Glomerular endothelial cell (primary cell): ENCODE measurements at places on chromosomes 5 and 9. TPM values are rescaled to one million over a fixed set of nuclear protein-coding genes. Genes with fewer than 3 reads are reported as not detected.
A peak's percentile ranks its signal among the peaks of the same experiment; 100 is the strongest.

ORM2 gene
- total RNA-seq: not detected in 2 replicates

DNA sequence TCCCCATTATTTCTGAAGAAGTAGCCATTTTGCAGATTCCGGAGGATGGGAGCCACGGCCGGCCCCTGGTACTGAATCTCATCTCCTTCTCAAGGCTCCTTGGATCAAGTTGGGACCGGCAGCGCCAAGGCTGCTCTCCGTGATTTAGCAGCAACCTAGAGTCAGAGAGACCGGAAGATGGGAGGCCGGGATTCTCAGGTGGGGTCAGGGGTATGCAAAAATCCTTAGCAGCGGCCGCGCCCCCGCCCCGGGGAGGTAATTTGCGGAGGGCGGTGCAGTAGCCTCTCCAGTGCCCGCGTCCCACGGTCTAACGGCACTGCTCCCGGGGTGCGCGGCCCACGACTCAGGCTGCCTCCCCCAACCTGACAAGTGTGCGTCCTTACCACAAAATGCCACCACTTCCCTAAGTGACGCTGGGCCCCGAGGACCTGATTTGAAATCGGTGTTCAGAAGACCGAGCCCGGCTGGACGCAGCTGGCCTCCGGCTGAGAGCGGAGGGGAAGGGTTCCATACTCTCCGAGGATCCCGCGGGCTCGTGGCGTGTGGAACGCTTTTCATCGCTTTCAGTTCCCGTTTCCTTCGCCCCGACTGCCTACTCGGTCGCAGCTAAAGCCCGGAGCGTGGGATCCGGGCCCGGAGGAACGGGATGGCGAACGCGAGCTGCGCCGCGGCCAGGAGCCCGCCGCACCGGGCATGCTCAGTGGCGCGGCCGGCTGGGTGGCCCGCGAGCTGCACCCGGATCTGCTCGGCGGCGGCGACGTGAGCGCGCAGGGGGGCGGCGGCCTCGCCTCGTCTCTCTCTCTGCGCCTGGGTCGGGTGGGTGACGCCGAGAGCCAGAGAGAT lies at the start of gene SCAMP1:
SCAMP1 (plus strand) TSS at position 787 of the 843 bp plus-strand sequence; CDS start at position 842, 55 bp downstream.
- peak; percentile 33 for DNase-seq

KCNN2 gene
- total RNA-seq: 7.5 and 8.0 TPM in 2 replicates

- DNase-seq: no peak
Measured at GRCh38 chr5:63743096-63743798, 219.0 kb downstream of the HTR1A start.

- peak; percentile 79 for DNase-seq
Measured at GRCh38 chr9:20701060-20701459, 17.0 kb downstream of the FOCAD start.

ARID3C gene
- 0.29 TPM in 1 of 2 replicates, not detected in the other for total RNA-seq

PGM5 gene
- total RNA-seq: 1.4 and 3.3 TPM in 2 replicates

GRCh38 chr9:29778281-29778849 lies 2205.1 kb upstream of the C9orf72 start:
- DNase-seq: no peak

NPR2 gene
- total RNA-seq: 15.9 and 16.6 TPM in 2 replicates

GDNF gene
- total RNA-seq: 0.10 TPM in 1 of 2 replicates, not detected in the other

- DNase-seq: no peak
Measured at GRCh38 chr9:128374221-128374675, 3.1 kb downstream of the URM1 start.

MAP1B gene
- total RNA-seq: 401 and 515 TPM in 2 replicates

PCDHA10 gene
- under 0.01 and 0.47 TPM in 2 replicates for total RNA-seq

PTGR1 gene
- 58.5 and 89.2 TPM in 2 replicates for total RNA-seq

DNA sequence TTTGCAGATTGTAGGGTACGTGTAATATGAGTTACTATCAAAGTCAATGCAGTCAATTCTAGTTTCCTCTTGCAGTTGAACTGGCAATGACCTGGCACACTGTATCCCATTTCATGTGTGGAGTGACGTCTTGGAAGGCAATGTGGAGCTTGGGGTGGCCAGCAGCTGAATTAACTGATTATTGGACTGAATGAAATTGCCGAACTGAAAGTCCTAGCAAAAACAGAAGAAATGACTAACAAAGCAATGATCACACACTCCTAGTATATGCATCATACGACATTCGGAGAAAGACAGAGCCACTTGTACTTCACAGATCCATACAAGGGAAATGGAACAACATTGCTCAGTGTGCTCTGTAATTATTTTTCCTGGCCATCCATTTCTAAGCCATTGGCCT lies 259.1 kb upstream of the DAPK1 start:
- no peak for DNase-seq

DNA sequence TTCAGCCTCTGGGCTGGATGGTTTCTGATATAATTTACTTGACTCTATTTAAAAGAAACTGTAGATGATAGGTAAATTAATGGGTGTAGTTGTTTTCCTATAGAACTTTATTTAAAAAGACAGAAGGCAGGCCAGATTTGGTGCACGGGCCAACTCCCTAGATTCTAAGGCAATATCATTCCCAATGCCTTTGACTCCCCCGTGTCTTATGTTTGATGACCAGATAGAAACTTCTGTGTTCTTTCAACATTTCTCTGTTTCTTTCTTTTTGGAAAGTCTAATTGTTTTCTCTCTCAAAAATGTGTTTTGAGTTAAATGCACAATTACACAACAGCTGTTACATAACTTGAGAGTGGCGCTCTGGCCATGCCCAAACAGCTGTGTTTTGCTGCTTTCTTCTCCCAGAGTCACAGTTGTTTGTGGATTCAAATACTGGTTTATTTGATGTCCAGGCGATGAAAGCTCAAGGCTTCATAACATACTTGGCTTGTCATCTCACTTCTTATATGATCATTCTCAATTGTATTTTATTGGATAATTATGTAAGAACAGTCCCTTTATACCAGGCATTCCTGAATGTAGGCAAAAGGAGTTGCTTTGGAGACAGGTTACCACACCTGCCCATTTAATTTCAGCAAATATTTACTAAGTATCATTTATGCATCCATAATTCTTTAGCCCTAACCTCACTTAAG lies 1.7 kb upstream of the ALDH1A1 start:
- no peak for DNase-seq

- no peak for DNase-seq
Measured at GRCh38 chr9:82920154-82920553, 142.8 kb downstream of the RASEF start.

CAPSL gene
- not detected in 2 replicates for total RNA-seq

GRCh38 chr5:97906135-97906534 lies 723.1 kb upstream of the RIOK2 start:
- no peak for DNase-seq

GRCh38 chr9:112867275-112867991 lies 23.2 kb downstream of the SLC46A2 start:
- DNase-seq: no peak

- DNase-seq: no peak
Measured at GRCh38 chr5:55071413-55071812, 31.0 kb upstream of the GZMA start.

DNA sequence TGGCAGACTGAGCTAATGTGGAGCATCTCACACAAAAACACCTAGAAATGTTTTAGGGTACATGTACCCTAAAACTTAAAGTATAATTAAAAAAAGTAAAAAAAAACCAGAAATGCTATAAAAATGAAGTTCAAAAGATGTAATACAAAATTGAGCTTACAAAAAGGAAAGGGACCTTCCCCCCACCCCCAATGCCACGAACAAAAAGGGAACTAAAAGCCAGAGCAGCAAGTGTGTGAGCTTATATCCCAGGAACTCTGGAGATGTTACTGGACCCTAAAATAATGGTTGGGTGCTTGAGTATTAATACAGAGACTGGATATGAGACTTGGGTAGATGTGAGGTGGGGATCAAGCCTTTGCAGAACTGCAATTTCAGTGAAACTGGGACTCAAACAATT lies 11.0 kb downstream of the SPATA9 start:
- DNase-seq: no peak

- DNase-seq: no peak
Measured at GRCh38 chr5:36815871-36816270, 60.7 kb upstream of the NIPBL start.

- DNase-seq: no peak
Measured at GRCh38 chr9:38284588-38285051, 107.9 kb upstream of the ALDH1B1 start.

CA9 gene
- total RNA-seq: 0.15 TPM in 1 of 2 replicates, not detected in the other

GRCh38 chr5:76679231-76679630 lies 36.7 kb upstream of the F2R start:
- DNase-seq: no peak

DNA sequence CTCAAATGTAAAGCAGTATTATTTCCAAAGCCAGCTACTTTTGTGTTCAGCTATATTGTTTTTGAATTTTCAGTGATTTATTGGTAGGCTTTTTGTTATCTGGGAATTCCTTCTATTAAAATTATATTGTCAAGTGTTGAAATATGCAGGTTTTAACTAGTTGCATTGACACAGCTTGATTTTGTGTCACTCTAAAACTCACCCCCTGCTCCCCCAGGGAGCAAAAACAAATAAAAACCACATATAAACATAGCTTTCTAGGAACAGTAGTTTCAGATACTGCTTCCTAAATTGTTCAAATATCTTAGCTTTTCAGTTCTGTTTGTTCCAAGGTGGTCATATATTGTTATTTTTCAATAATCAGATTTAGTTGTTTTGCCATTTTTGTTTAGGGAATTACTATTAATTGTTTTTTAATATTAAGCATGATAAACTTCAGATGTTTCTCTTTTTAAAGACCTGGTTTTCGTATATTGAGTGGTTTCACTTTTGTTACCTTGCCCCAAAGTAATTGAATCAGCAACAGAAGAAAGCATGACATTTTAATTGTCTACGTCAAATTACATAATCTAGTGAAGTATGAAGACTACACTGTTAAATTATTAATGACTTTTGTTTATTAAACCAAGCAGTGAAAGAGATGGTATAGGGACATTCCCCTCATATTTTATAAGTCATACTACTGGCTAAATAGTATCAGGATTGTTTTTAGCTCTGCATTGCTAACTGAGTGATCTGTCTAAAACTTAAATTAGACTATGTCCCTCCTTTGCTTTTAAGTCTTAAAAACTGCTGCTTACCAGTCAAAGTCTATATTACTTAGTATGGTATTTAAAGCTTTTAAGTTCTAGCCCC lies 43.4 kb downstream of the ERBIN start:
- no peak for DNase-seq

IRX2 gene
- 0.23 TPM in 1 of 2 replicates, not detected in the other for total RNA-seq

DNA sequence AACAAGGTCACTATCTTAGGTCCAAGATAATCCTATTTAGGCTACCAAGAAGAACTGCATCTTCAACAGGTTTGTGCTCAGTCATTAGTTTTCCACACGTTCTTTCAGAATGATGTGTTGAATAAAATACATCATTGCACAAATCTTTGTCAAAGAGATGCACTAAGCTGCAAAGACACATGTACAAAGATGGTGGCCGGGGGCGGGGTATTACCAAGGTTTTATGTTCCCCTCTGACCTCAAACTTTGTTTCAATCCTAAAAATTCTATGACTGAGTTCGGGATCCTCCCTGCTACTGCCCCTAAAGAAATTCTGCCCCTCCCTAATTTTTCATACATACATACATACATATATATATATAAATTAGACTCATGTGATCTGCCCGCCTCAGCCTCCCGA lies 14.2 kb downstream of the HSPA9 start:
- no peak for DNase-seq

GRCh38 chr5:61347080-61347479 lies 15.0 kb downstream of the ZSWIM6 start:
- no peak for DNase-seq

DNA sequence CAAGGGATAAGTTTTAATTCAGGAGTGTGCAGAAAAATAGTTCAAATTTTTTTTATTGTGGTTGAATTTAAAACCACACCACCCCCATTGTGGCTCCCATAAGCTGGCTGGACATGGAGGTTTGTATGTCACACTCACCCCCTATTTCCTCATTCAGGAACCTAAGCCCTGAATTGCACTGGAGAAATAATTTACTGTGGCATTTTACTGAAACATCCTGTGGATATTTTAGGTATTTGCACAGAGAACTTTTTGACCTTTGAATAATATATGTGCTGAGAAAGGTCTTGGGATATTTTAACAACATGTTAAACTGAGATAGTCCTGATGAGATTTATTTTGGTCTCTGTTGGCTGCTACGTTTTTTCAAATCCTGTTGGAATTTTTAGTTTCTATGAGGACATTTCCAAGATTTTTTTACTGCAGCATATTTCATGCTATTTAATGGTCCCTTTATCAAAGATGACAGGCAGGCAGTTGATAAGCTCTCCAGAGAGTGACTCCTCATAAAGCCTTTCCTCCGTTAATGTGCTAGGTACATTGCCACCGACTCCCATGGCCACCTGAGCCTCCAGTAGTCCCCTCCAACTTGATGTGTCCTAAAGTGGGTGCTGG lies 51.2 kb upstream of the PALM2AKAP2 start:
- DNase-seq: no peak

NACC2 gene
- total RNA-seq: 34.2 and 41.5 TPM in 2 replicates

- DNase-seq: no peak
Measured at GRCh38 chr5:78746021-78746770, 97.6 kb upstream of the LHFPL2 start.

DNA sequence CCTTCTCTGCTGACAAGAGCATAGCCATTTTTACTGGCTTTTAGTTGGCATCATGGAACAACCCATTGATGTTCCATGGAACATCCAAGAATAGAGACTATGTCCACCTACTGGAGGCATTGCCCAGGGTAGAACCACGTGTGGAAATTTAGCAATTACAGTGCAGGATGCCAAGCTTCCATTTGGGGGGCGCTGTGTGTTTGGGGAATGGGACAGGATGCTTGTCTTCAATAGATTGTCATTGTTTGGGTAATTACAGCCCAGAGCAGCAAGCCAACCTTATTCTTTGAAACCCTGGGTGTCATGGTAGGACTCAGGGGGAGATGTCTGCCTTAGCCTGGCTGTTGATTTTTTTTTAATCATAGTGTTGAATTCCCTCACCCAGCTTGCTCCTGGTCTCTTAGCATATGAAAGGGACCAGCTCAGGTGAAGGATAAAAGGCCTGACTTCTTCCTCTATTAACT lies 171.1 kb downstream of the DOCK2 start:
- DNase-seq: no peak

- DNase-seq: no peak
Measured at GRCh38 chr9:133334161-133334560, 1.8 kb downstream of the SURF6 start.

FAM120A gene
- 79.5 and 99.2 TPM in 2 replicates for total RNA-seq

DNA sequence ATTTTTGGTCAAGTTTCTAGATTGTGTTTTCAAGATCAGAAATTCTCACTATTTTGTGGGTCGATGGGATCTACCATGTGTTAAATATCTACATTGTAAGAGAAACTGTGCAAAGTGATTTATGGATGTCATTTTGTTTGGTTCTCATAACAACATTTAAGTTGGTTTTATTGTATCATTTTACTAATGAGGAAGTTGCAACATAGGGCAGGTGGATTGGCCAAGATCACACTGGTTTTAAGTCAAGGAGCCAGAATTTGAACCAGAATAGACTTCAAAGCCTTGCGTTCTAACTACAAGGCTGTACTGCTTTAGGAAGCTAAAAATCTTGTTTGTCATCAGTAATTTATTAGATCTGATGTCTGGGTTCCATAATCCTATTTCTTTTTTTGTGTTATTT lies 23.4 kb downstream of the SH3TC2 start:
- no peak for DNase-seq

- no peak for DNase-seq
Measured at GRCh38 chr5:14183187-14183939, 40.2 kb downstream of the TRIO start.

STKLD1 gene
- 0.06 and 0.34 TPM in 2 replicates for total RNA-seq

FGF10 gene
- not detected in 2 replicates for total RNA-seq

PTGDS gene
- total RNA-seq: not detected in 2 replicates

NEURL1B gene
- 15.2 and 19.4 TPM in 2 replicates for total RNA-seq
